ENCODE measurements at places on chromosomes 2 and 18.

- no peak for DNase-seq
These were observed 24.8 kb downstream of the KCNK3 start for GRCh38 chr2:26717362-26717761.

- no peak for DNase-seq
These were observed 285.8 kb downstream of the C1D start for GRCh38 chr2:67777010-67777409.

DNA sequence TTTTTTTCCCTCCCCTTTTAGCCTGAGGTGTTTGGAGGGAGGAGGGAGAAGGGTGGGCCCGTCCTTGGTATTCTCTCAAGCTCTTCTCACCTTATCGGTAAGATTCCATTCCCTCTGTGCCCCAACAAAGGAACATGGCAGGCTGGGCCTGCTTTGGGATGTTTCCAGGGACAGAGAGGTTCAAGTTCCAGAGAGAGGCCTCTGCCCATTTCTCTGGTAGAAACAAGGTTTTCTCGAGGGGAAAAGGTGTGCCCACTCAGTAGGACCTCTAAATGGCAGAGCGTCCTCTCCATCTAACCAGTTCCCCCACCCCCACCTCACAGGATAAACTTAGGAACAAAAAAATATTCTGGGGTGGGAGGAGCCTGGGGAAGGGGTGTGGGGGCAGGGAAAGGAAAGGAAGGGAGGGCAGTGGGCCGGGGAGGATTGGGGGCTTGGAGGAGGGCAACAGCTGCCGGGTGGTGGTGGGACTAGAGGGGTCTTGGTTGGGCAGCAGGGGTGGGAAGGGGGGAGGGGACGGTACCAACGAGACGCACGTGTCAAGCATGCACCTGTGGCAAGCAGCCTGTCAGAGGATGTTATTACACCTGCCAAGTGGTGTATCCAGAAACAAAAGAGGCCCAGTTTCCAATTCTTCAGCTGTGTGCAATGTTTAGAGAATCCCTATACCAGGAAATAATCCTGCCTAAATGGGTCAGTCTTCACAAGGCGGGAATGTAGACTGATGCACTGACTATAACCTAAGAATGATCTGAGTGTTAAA lies 2.1 kb downstream of the PCBP1 start:
- DNase-seq, result peak; percentile 76

DNA sequence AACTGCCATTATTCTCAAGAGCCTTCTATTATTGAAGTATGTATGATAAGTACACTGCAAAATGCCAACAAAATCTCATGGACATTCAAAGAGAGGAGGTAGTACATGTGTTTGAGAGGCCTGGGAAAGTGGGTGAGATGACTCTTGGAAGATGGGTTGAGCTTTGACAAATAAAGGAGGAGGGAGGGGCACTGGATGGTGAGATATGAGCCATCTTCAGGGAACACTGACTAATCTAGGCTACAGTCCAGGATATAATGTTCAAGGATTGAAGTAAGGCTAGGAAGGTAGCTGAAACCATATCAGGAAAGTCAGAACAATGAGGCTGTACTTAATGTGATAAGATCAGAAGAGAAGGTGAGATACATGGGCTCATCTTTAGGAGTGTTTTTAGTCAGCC lies 559.7 kb downstream of the ZEB2 start:
- no peak for DNase-seq

DNA sequence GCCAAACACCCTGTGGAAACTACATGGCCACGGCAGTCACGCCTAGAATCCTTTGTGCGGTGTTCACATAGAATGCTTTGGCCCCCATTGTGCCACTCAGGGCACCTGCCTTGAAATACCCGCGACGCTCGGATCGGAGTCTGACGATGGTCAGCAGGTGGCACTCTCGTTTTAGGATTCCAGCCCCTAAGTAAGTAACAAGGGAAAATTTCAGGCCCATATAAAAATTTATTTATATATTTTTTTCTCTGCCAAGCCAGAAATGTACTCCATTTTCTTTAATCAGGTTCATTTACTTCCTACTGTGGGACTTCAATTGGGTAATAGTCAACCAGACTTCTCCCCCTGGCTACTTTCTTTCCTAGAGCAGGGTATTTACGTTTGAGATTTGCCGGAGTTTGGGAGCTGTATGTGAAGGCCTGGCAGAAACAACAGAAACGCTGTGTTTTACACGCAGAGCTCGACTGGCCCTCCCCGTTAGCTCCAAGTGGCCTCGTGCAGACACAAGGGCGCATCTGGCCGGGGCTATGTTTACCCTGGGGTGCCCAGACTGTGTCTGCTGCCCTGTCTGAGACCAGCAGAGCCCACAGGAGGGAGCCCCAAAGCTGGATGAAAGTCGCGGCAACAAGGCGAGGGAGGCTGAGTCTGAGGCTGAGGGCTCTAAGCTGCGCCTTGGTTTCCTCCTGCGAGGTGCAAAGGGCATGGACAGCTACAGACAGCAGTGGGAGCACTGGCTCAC lies 41.6 kb downstream of the LRRC30 start:
- peak; percentile 70 for DNase-seq

DNA sequence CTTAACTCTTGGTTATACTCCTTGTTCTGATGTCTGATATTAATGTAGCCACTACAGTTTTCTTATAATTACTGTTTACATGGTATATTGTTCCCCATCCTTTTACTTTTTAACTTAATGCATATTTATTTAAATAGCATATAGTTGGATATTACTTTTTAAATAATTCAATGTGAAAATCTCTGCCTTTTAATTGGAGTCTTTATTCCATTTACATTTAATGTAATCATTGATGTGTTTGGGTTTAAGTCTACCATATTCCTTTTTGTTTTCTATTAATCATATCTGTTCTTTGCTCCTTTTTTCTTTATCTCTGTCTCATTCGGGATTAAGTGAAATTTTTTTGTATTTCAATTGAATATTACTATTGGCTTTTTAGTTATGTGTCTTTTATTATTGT lies 109.1 kb downstream of the MTX2 start:
- no peak for DNase-seq

DNA sequence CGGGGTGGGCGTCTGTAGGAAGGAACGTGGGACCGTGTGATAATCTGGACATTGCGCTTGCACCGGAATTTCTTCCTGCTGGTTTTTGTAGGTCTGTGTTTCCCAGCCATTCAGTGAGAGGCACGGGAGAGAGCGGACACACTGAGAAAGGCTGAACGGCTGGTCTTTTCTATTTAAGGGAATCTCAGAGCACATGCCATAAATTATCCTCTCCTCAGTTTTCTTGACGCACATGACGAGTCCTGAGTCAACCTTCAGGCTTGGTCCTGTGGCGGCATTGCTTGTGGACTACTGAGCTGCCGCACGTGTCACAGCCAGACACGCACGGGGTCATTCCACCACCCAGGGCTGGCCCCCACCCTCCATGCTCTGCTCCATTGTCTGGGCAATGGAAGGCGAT lies 519.3 kb upstream of the ID2 start:
- no peak for DNase-seq

GRCh38 chr2:73877071-73877802 lies 15.6 kb upstream of the ACTG2 start:
- DNase-seq, result no peak

GRCh38 chr2:98822301-98823164 lies 91.6 kb upstream of the MGAT4A start:
- DNase-seq, result peak; percentile 55

- DNase-seq, result no peak
These were observed 94.3 kb downstream of the DGKD start for GRCh38 chr2:233448575-233448974.

GRCh38 chr2:6923319-6923718 lies 6.1 kb downstream of the RNF144A start:
- DNase-seq, result no peak

GRCh38 chr18:7102131-7102530 lies 15.5 kb downstream of the LAMA1 start:
- DNase-seq, result no peak

DNA sequence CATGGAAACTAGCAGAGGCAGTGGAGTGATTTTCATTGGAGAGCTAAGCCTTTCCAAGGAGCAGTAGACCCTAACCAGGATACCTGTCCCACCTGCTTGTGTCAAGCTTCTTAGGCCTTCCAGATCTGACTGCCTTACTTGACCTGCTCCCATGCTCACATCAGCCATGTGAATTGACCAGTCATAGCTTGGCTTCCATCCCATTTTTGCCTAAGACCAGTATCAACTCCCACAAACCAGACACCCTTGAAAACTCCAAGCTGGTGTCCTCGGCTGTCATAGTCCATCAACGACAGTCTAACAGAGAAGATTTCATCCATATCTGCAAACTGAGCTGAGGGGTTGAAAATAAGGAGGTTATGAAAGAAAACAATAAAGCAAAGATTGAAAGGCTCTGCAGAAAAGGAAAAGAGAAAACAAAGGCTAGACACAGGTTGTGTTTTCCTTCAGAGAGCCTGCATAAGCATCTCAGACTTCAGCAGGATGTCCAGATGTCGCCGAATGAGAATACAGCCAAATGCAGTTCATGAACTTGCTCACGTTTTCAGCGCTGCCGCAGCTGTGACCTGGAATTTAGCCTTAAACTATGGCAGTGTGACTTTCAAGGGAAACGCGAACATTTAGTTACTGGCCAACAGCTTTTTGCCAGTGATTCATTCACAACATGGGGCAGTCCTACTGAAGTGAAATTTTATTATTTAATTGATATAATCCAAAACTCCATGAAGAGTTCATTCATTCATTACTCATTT lies 868.1 kb upstream of the ID2 start:
- DNase-seq, result no peak

DNA sequence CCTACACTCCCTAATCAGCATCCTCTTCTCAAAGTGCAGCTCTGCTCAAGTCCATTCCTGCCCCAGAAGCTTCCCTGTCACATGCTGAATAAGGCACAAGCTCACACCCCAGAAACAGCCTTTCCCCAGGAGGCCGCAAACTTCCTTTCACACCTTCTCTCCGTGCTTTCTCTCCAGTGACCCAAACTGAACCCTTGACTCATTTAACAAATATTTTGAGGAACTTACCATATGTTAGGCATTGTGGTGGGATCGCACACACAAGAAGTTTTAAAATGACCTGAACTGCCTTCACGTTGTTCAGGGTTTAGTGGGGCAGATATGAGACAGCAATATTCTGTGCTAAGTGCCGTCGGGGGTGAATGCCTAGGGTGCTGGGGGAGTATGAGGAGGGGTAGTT lies 161.3 kb downstream of the INSIG2 start:
- DNase-seq, result no peak

DNA sequence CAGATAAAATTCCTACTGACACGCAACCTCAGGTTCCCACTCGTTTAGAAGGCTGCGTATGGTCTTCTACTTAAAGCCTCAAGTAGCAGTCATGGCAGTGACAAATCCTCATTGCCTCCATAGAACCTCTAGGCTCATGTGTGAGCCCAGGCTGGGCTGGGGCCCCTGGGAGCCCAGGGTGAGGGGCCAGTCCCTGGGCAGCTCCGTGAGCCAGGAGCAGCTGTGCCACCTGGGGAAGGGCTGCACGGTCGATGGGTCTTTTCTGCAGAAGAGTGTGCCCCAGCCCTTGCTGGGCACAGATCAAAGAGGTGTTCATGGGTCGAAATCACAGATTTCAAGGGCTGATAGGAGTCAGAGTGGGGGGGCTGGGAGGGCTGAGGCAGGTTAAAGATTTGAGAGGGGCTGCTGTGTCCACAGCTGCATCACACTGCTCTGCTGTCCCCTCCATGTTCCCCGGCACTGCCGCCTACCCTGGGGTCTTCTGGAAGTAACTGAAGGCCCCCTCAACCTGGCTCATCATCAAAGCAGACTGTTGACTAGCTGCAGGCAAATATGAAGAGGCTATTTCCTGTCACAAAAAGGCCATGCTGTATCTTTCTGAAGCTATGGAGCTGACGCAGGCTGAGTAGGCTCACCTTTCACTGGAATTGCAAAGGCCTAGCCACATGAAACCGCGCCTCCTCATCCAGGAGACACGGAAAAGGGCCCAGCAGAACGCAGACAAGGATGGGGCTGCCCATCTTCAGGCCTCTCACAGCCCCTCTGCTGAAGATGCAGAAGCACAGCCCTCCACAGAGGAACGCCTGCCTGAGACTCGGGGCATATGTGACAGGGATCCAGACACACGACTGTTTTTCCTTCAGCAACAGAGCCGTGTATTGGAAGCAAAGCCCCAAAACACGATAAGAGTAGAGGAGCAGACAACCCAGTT lies 35.7 kb upstream of the ALPP start:
- DNase-seq, result no peak

DNA sequence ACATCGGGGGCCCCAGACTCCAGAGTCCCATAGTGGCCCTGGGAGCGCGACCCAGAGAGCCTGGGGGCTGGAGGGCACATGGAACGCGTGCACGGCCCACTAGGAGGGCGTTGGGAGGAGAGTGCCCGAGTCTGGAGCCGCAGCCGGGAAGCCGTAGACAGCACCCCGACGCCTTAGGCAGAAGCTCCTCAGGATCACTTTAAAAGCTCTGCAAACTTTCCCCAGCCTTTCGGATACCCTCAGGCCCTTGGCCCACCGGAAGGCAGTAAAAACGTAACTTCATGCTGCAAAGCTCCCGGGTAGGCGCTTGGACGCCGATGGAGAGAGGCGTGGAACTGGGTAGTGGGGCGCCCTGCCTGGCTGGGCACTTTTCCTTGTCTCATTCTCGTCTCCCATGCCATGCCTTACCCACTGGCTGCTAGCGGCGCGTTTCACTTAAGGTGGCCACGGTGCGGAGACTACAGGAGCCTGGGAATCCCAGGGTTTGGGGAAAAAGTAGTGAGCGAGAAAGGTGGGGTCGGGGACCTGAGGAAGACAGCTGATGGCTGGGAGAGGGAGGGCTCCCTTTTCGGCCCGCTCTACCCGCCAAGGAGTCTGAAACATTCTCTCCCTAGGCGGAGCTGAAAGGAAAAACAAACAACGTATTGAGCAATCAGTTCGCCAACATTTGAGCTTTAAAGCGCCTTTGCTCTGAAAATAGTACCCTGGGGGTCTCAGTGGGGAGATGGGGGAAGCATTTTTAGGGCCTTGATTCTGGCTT lies 141.8 kb downstream of the MEIS1 start:
- DNase-seq, result peak; percentile 70

GRCh38 chr2:46077522-46078107 lies 219.6 kb upstream of the EPAS1 start:
- no peak for DNase-seq

GRCh38 chr2:146477383-146477782 lies 1367.4 kb upstream of the ACVR2A start:
- no peak for DNase-seq
